Stimulated activated CD4-positive, alpha-beta T cell treated with anti-CD3 and anti-CD28 coated beads, Interleukin-1b, Interleukin-23, amount 100 ng/mL, for 1 hour (primary cell): ENCODE measurements at places on chromosomes 1 and 21.

- no peak for DNase-seq
Observed at GRCh38 chr1:185850366-185850765, 116.2 kb downstream of the HMCN1 start.

DNA sequence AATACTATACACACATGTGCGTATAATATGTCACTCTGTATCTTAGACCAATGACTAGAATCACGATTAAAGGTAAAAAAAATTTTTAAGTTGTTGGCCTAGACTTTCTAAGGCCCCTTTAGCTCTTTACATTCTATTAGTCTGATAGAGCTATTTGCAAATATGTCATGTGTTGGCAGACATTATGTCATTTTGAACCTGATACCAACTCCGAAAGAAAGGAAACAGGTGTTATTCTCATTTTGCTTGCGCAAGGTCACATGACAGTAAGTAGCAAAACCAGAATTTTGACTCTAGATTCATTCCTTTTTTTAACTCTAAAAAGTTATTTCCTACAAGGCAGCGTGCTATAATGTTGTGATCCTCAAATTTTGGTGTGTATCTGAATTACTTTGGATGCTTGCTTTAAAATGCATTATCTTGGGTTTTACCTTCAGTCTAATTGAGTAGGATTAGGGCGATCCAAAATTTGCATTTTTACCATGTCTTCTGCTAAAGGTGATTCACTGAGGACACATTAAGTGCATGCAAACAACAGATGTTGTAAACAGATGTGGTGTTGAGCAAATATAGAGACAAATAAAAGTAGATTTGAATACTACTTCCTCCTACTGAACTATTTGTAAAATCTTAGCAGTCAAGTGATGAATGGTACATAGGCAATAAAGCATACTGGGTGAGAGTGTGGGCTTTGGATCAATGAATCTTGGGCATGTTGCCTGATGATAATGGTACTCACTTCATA is 63.5 kb upstream of the KIAA1614 start:
- DNase-seq, result no peak

GRCh38 chr1:219041141-219041540 is 132.5 kb upstream of the LYPLAL1 start:
- no peak for DNase-seq

- DNase-seq, result no peak
Observed at GRCh38 chr1:104460880-104461279, 711.2 kb downstream of the AMY1C start.

- no peak for DNase-seq
Observed at GRCh38 chr1:172670316-172670715, 11.4 kb downstream of the FASLG start.

DNA sequence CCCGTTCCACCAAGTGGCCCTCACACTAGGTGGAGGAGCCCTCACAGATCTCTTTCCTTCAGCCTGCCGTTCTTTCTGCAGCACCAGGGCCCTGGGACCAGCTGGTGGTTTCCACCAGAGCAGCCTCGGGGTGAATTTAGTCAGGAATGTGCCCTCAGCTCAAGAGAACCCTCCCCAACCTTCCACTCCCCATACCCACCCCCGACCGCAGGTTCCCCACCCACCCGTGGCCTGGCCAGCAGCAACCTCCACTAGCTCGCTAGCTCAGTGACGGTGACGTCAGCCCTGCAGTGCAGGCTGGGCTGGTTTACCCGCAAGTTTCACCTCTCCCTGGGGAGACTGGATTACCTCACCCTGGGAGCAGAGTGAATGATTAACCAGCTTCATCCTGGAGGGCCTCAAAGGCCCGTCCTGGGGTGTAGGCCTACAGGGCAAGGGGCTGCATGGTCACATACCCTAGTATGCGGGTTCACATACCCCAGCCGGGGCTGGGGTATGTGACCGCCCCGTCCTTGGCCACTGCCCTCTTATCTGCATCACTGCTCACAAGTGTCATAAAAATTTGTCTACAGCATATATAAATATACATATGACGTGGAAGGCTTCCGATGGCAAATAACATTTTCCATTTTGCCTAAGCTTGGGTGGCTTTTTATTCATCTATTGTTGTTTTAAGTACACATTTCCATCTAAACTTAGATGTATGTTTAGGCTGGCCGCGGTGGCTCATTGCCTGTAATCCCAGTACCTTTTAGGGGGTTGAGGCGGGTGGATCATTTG is 24.5 kb downstream of the ELF3 start:
- DNase-seq, result no peak

DNA sequence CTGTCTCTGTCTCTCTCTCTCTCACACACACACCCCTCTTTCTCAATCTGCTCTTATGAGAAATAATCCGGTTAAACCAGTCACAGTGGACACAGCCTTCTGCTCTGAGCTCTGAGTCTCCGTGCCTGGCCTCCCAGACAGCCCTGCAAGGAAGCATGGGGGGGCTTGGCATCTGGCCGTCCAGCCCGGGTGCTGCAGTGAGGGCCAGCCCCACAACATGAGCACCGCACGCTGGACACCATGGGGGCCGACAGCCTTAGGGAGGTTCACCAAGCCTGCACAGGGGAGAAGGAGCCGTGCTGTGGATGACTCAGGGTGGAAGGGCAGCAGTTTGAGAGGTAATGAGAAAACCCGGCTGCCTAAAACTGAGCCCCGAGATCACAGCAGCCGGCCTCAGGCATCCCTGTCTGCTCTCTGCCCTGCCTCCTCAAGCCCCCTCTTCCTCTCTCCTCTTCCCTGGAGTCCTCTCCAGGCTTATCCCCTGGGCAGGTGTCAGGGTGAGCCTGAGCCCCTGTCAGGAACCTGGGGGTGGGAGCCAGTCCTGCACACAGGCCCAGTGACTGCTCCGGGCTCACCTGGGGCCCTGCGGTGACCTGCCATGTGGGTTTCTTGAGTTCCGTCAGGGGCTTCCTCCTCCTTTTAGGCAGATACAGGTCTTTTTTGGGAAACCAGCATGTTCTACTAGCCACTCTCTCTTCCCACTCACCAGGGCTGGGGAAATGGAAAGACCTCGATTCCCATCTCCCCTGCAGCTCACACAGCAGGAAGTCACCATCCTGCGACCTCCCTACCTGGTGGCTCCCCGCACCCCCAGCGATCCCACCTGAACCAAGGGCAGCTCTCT is 92.8 kb downstream of the ITPKB start:
- no peak for DNase-seq
